Left kidney (tissue), 8 donors: ENCODE measurements at places on chromosomes 13 and 19.

GRCh38 chr19:2168619-2169424, 5.1 kb downstream of the DOT1L start:
- DNase-seq: peak; percentile 80

GRCh38 chr13:99215184-99215830, 14.7 kb downstream of the UBAC2 start:
- DNase-seq: no peak

DNA sequence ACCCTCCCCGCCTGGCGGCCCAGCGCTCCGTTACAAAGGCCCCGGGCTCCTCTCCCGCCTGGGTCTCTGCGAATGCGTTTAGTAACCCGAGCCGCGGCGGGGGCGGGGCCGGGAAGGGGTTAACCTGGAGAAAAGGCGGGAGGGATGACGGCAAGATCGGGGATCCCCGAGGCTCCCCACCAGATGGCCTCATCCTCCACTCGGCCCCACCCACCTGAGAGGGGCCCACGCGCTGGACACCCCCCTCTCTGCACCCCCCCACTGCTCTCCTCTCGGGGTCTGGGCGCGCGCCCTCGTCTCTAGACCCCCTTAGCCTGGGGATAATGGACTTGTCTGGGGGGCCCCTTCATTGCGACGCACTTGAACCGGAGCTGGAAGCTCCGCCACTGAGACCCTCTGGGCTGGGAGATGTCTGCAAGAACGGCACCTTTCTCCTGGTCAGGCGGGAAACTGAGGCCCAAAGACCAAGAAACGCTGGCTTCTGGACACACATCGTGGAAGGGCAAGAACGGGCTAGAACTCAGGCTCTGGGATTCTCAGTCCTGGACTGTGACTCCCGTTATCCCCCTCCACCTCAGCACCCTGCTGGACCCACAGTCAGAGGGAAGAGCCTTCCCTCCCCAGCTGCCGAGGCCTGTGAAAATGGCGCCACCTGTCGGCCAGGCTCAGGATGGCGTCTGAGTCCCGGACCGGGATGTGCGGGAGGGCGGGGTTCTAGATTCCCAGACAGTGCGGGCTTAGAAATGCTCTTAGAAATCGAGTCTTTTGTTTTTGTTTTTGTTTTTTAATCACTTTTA, 2.9 kb upstream of the LTBP4 start:
- DNase-seq: peak; percentile 92

DNA sequence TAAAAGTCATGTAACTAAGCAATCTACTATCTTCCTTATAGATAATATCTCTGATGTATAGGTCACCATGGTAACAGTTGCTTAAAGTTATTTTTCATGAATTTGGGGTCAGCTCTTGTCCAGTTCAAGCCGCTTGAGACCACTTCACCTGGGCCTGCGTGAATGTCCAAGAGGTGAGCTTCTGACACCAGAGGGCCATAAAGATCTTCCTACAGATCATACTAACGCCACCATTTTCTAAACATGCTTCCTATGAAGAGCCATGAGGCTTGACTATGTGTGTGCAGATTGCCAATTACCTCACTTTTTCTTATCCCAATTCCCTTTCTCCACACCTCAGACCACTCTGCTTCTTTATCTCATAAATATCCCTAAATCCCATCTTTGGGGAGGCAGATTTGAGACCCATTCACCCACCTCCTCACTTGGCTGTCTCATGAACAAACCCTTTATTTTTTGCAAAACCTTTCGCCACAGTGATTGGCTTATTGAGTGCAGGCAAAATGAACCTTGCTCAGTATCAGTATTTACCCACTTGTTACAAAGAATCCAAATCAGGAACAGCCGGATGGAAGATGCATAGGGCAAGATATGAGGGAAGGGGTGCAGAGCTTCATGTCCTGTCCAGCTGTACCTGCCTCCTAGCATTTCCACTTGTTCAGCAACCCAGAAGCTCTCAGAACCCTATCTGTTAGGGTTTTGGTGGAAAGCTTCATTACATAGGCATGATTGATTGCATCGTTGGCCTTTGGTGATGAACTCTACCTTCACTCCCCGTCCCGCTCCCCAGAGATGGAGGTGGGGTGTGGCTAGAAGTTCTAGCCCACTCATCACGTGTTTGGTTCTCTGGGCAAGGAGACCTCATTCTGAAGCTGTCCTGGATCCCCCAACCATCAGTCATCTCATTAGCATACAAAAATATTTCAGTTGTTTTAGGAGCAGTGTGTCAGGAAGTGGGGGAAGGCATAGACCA, 34.2 kb downstream of the FAM187B start:
- DNase-seq: no peak

DNA sequence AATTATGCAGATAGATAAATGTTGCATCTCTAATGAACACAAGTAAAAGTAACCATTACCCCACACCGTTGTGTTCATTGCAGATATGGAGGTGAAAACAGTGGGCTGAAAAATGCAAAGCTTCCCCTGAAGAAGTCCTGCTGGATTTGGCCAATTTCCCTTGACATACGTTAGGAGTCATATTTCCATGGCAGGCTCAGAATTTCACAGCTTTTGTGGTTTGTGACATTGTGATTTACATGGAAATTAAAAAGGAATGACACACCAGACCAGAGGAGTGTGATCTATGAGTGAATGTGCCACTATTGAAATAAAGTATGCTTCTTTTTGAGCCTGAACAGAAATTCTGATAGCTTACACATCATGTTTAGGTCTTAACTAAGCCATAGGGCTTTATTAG, 221.1 kb upstream of the TMTC4 start:
- DNase-seq: no peak

DNA sequence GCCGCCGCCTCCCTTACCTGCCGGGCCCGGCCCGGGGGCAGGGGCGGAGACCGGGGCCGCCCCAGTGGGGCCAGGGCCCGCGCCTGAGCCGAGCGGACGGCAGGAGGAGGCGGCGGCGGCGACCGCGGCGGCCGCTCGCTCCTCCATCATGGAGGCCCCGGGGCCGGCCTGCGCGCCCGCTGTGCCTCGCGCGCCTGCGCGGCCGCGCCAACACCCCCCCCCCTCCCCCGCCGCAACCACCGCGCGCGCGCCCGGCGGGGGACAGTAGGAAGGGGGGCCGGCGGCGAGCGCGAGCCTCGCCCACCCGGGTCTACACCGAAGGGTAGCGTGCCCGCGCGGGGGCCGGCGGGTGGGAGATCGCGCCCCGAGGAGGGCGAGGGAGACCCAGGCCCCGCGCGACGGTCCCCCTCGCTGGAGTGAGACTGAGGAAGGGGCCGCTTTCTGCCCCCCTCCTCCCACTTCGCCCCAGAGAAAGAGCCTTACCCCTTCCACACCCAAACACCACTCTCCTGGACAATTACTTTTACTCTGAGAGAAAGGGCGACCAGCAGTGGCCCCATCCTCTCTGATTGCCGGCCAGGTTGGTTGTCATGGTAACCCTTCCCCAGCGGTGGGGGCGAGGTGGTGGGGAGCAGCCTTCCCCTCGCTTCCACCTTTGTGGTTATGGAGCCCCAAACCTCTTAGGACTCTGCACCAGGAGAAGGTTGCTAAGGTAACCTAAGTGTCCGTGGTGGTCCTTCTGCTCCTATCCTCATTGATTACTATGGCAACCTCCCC, at the start of gene STRN4:
Gene STRN4, minus strand, starts transcription at position 170 of the 777 bp plus-strand sequence. Its CDS starts 20 bp downstream, at position 150.
- peak; percentile 57 for DNase-seq
